ENCODE measurements at places on chromosomes 3 and 15. TPM values are rescaled to one million over a fixed set of nuclear protein-coding genes. Genes with fewer than 3 reads are reported as not detected.

The DAZL gene
- total RNA-seq = not detected

The SENP2 gene
- 19.2 TPM for total RNA-seq

The ARHGEF3 gene
- 30.9 TPM for total RNA-seq

The MLF1 gene
- 3.9 TPM for total RNA-seq

The CIB1 gene
- total RNA-seq = 83.2 TPM

The ALPK3 gene
- 1.1 TPM for total RNA-seq

The CNTN4 gene
- 1.0 TPM for total RNA-seq

The CHRFAM7A gene
- 2.8 TPM for total RNA-seq

The PLSCR2 gene
- not detected for total RNA-seq

The CDAN1 gene
- total RNA-seq = 12.4 TPM

The TF gene
- total RNA-seq = 4.4 TPM

The SEMA4B gene
- 77.0 TPM for total RNA-seq

The AGBL1 gene
- not detected for total RNA-seq

The ECE2 gene
- not detected for total RNA-seq

The ERICH6 gene
- not detected for total RNA-seq

The TMEM212 gene
- total RNA-seq = not detected

The GRIP2 gene
- 1.2 TPM for total RNA-seq

The RTP3 gene
- total RNA-seq = not detected

The SV2B gene
- 0.46 TPM for total RNA-seq

The CCK gene
- not detected for total RNA-seq

The FAM3D gene
- total RNA-seq = not detected

The ZNF502 gene
- total RNA-seq = 4.2 TPM

The FBN1 gene
- total RNA-seq = 108 TPM

The IL5RA gene
- total RNA-seq = 3.0 TPM

The PLCB2 gene
- 189 TPM for total RNA-seq

The TIPARP gene
- 31.3 TPM for total RNA-seq

The CD96 gene
- total RNA-seq = 25.2 TPM

The GOLGA8Q gene
- not detected for total RNA-seq

The VIPR1 gene
- 15.3 TPM for total RNA-seq

The CORO2B gene
- 3.6 TPM for total RNA-seq

The IL16 gene
- total RNA-seq = 129 TPM

The CCDC39 gene
- total RNA-seq = not detected

The GOLGA6B gene
- total RNA-seq = not detected

The ITIH1 gene
- 1.5 TPM for total RNA-seq

The PPARG gene
- 25.8 TPM for total RNA-seq

The CADM2 gene
- not detected for total RNA-seq

The CPEB1 gene
- 1.2 TPM for total RNA-seq

The TASOR gene
- 70.0 TPM for total RNA-seq

The AADACL2 gene
- not detected for total RNA-seq

The CFAP100 gene
- not detected for total RNA-seq

The C3orf20 gene
- total RNA-seq = 0.20 TPM

The NAALADL2 gene
- 14.4 TPM for total RNA-seq

The HYPK gene
- 7.5 TPM for total RNA-seq

The TGM5 gene
- not detected for total RNA-seq

The ZNF662 gene
- total RNA-seq = 7.3 TPM

The EFHB gene
- total RNA-seq = not detected

The SERPINI2 gene
- total RNA-seq = 0.93 TPM

The LDHAL6B gene
- not detected for total RNA-seq

The JMJD7 gene
- total RNA-seq = 15.6 TPM

The GLDN gene
- total RNA-seq = 3.3 TPM

The OR5K2 gene
- total RNA-seq = not detected

The ADCY5 gene
- total RNA-seq = 20.6 TPM

The SCG5 gene
- total RNA-seq = 0.54 TPM

The LPCAT4 gene
- total RNA-seq = 36.1 TPM
